ENCODE measurements at places on chromosomes 1 and 21. TPM values are rescaled to one million over a fixed set of nuclear protein-coding genes. Genes with fewer than 3 reads are reported as not detected.
A peak's percentile ranks its signal among the peaks of the same experiment; 100 is the strongest.

The SHISA4 gene
- total RNA-seq: 6.6 TPM

GRCh38 chr1:210726621-210727020, 397.9 kb downstream of the HHAT start:
- DNase-seq: peak; percentile 43

GRCh38 chr1:66399888-66400529, 133.9 kb upstream of the SGIP1 start:
- no peak for DNase-seq

GRCh38 chr1:209876078-209876800, 48.5 kb downstream of the UTP25 start:
- no peak for DNase-seq

The SMCP gene
- not detected for total RNA-seq

The SOX13 gene
- 58.2 TPM for total RNA-seq

- no peak for DNase-seq
These were observed 92.8 kb upstream of the CHRM3 start for GRCh38 chr1:239293350-239294110.

DNA sequence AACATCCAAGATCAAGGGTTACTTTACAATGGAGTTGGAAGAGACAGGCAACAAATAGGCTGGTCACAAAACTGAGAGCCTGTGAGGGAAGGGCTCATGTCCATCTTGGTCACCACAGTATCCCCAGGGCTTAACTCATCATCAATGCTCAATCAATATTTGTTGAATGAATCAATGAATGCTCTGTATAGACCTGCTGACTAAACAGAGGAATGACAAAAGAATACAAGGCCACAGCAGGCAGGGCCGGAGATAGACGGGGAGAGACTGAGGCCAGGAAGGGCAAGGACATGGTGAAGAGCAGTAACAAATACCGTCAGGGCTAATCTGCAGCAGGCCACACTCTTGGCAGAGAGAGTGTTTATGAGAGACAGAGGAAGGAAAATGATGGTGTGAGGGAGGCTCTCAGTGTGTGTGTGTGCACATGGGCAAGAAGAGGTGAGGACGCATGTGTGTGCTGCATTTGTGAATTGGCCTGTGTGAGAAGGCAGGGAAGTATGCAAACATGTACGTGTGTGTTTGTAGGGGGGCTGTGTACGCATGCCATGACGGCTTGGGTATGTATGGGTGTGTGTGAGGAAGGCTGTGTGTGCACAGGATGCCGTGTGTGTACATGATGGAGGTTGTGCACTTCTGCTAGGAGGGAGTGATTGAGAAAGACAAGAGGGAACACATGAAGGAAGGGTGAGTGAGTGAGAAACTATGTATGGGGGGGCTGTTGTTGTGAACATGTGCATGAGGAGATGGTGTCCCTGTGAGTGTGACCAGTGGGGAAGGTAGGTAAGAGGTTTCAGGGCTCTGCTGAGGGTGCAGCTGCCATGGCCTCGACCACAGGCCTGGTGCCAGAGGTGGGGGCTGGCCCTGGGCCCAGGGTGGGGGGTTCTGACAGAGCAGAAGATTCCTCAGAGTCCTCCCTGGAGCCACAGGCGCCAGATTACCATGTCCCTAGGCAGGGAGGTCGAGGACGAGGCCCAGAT, 15.4 kb downstream of the AHDC1 start:
- no peak for DNase-seq

The F13B gene
- not detected for total RNA-seq

The LRRIQ3 gene
- 1.0 TPM for total RNA-seq

The MX2 gene
- total RNA-seq: 0.69 TPM

GRCh38 chr1:28248273-28249012, 10.9 kb upstream of the SESN2 start:
- DNase-seq: peak; percentile 63

- peak; percentile 33 for DNase-seq
These were observed 10.4 kb downstream of the EMC1 start for GRCh38 chr1:19240673-19241538.

- no peak for DNase-seq
These were observed 27.4 kb downstream of the PER3 start for GRCh38 chr1:7811476-7811875.

- no peak for DNase-seq
These were observed 58.1 kb upstream of the SIM2 start for GRCh38 chr21:36640721-36641244.

The CBS gene
- 184 TPM for total RNA-seq

The OR2L8 gene
- total RNA-seq: not detected

DNA sequence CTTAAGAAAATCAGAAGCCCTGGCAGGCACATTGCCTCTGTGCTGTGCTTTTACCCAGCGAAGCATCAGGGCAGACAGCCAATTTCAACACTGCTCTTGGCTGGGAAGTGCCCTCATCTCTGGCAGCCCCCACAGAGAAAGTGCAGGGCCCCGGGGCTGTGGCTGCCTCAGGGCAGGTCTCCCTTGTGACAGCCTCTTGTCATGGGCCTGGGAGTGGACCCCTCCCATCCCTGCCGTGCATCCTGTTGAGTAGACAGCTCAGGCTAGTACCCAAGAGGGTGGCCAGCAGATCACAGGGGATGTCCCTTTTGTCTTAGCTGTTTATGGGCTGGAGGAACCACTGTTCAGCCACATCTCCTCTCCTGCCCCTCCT, 23.3 kb downstream of the TTC34 start:
- DNase-seq: no peak

- DNase-seq: no peak
These were observed 98.4 kb downstream of the GLUL start for GRCh38 chr1:182293119-182293589.
